Uterus (tissue), 4 donors: ENCODE measurements at places on chromosomes 2 and 18. TPM values are rescaled to one million over a fixed set of nuclear protein-coding genes. Genes with fewer than 3 reads are reported as not detected.

The COQ10B gene
- 34.1 TPM for total RNA-seq

The KCNIP3 gene
- total RNA-seq, result 1.5 TPM

The RGPD3 gene
- 1.5 TPM for total RNA-seq

The ARHGEF4 gene
- total RNA-seq, result 26.2 TPM

The FEV gene
- total RNA-seq, result not detected

The KIAA2012 gene
- 0.76 TPM for total RNA-seq

The SPC25 gene
- total RNA-seq, result 0.43 TPM

The GREB1L gene
- total RNA-seq, result 4.1 TPM

The ZNF892 gene
- 3.6 TPM for total RNA-seq

The RPL31 gene
- total RNA-seq, result 2,301 TPM

The RTN4 gene
- total RNA-seq, result 156 TPM

The STON1 gene
- 55.6 TPM for total RNA-seq

The PTPN18 gene
- 36.8 TPM for total RNA-seq

The RBM43 gene
- 13.0 TPM for total RNA-seq

DNA sequence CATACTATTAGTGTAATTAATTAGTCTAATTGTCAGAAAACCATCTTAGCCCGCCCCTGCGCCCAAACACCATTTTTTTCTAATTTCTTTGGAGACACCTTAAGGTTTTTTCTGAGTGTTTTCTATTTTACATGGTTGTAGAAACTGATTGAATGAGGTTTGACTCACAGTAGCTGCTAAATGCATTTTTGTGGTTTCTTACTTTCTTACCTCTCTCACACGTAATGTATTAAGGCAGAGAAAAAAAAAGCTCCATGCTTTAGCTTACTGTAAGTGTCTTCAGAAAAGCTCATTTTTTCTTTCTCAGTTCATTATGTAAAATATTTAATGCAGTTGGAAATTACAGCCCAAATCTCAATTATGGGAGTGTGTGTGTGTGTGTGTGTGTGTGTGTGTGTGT lies 548.5 kb upstream of the LRRTM4 start:
- DNase-seq, result no peak

DNA sequence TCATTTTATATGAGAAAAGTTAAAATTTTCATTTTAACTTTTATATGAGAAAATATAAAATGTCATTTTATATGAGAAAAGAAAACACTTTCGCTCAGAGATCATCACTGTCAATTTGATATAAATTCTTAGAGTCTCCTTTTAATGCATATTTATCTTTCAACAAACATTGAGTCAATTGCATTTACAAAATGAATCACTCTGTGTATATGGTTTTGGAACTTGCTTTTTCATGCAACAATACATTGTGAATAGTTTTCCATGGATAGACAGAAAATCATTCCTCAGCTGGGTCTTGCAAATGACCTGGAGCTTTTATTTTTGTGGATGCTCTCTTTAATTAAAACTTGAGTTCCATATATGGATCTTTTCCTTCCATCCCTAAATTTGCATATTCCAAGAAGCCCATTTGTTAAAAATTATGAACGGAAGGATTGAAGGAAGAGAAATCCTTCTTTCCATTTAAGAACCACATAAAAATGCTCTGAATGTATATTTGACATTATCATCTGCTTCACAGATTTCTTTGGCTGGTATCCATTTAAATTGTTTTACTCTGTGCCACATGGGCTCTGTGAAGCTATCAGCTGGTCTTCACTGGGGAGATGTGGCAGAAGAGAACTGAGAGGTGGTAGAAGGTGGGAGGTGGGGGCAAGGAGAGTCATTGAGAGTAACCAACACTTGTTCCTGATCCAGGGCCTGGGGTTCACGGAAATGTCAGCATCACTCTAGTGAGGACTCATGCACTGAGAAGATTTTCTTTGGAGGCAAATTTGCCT lies 104.1 kb downstream of the QPCT start:
- no peak for DNase-seq

DNA sequence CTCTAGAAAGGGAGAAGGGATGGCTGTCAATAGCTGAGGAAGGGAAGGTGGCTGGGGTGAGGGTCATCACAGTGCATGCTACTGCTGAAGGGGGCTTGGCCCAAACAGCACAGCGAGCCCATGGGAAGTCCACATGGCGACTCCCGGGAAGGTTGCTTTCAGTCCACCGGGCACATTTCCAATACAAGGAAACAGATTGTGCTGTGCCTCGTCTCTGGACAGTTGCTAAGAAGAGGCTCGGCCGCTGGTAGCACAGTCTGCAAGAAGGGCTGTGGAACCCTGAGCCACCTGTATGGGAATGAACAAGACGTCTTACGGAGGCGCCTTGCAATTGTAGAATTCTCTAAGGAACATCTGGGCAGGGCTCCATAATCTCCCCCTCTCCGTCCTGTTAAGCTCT lies 123.1 kb downstream of the CELF4 start:
- DNase-seq, result no peak

- DNase-seq, result no peak
Observed at GRCh38 chr2:23545396-23545795, 160.4 kb downstream of the KLHL29 start.

GRCh38 chr18:52510139-52510538 lies 170.1 kb downstream of the DCC start:
- DNase-seq, result no peak

GRCh38 chr18:57589161-57589560 lies 2.7 kb upstream of the FECH start:
- DNase-seq, result no peak

- no peak for DNase-seq
Observed at GRCh38 chr2:204665207-204665606, 119.9 kb downstream of the PARD3B start.

DNA sequence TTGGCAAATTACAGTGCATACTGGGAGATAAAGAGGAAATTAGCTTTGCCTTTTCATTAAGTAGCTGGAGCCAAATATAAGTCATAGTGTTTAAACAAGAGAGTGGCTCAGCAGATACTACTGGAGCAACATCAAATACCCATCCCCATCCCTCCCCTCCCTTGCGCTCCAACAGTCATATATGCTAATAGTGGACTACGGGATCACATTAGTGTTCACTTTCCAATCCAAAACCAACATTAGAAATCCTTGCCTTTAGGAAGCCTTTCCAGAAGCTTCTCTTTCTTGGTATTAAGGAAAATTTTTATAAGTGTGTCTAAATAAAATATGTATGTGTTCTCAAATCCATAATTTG lies 1669.3 kb downstream of the SUCLG1 start:
- no peak for DNase-seq

GRCh38 chr2:16050908-16051489 lies 110.6 kb downstream of the MYCN start:
- DNase-seq, result no peak

- no peak for DNase-seq
Observed at GRCh38 chr2:86000131-86000937, 105.4 kb downstream of the POLR1A start.

DNA sequence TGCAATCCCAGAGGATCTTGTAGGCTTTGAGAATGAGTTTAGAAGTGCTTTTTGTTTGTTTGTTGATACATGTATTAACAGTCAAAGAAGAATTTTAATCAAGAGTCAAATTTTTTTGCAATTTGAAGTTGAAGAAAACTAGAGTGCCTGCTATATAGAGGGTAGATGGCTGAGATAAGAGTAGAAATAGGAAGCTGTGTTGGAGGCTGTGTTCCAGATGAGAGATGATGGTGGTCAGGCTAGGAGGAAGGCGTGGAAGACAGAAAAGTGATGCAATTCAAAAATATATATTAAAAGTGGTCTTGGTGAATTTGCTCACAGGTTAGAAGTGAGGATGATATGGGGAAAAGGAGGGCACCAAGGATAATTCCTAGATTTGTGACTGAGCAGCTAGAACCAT lies 978.3 kb downstream of the BCL11A start:
- DNase-seq, result no peak

DNA sequence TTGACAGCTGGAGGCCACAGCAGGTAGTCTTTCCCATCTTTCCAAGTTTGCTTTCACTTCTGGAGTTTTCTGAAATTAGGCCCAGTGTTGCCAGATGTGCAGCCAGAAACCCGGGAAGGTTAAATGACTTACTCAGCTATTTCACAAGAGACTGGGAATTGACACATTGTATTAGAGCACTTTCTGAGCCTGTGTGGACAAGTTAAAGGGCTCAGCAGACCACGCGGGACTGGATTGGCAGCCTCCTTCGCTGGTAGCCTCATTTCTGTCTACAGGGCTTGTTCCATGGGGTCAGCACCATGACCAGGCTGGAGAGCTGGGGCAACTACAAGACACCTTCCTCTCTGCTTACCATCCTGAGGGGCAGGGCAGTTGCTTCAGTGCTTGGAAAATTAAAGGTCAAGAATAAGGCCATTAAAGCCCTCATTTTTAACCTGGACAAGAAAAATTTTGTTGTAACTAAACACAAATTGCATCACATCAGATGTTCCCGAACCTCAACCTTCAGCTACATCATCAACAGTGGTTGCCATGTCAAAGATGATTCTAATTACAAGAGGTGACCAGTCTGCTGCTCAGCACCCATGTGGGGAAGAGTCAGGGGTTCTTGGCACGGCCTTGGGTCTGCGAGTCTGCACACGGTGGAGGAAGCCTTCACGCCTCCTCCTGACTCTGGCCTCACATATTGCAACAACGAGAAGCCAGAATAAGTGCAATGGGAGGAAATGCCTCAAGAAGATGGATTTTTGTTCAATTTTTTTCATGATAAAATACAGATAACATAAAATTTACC lies 279.5 kb upstream of the RAB6C start:
- no peak for DNase-seq

GRCh38 chr2:25545899-25546298 lies 127.5 kb downstream of the DTNB start:
- DNase-seq, result no peak

- no peak for DNase-seq
Observed at GRCh38 chr2:191693778-191694177, 15.8 kb downstream of the NABP1 start.

DNA sequence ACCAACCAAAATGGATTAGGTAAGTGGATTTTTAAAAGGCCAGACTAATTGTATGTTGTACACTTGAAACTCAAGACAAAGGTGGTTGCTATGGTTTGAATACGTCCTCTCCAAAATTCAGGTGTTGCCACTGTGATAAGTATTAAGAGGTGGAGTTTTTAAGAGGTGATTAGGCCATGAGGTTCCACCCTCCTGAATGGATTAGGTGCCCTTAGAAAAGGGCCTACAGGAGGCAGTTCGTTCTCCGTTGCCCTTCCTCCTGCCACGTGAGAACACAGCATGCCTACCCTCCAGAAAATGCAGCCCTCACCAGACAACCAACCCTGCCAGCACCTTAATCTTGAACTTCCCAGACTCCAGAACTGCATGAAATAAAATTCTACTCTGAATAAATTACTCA lies 51.2 kb downstream of the CHMP3 start:
- DNase-seq, result no peak

GRCh38 chr2:29390136-29390535 lies 274.9 kb downstream of the CLIP4 start:
- DNase-seq, result no peak

DNA sequence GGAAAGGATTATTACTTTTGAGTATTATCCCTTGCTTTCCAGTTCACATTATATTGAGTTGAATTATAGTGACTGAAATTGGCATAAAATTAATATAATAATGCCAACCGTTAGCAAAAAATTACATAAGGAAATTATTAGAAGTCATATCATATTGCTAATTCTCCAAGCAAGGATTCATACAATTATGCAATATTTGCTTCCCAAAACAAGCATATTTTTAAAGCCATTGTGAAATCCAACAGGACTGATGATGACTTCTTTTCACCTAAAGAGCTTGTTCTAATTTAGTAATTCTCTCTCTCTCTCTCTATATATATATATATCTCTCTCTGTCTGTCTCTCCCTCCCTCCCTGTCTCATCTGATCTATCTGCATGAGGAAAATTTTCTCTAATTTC lies 283.5 kb downstream of the DSEL start:
- no peak for DNase-seq

- DNase-seq, result no peak
Observed at GRCh38 chr2:200787351-200788120, 24.2 kb upstream of the BZW1 start.

GRCh38 chr2:172081221-172082022 lies 3.9 kb upstream of the DLX1 start:
- no peak for DNase-seq

GRCh38 chr2:10584242-10584753 lies 105.5 kb downstream of the NOL10 start:
- no peak for DNase-seq

DNA sequence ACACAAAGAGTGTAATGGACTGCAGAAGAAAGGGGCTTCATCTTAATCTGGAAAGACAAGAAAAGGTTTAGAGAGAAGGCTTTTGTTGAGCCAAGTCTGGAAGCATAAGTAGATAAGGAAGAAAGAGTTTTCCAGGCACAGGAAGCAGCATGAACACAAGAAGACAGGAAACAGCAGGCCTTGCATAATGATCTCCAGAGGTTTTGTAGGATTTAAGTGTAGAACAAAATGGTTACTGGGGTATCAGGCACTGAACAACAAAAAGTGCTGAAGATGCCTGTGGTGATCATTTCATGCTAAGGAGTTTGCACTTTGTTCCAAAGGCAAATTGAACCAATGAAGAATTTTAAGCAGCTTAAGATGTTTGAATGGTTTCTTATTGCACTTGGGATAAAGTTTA lies 281.6 kb upstream of the TANK start:
- DNase-seq, result no peak

DNA sequence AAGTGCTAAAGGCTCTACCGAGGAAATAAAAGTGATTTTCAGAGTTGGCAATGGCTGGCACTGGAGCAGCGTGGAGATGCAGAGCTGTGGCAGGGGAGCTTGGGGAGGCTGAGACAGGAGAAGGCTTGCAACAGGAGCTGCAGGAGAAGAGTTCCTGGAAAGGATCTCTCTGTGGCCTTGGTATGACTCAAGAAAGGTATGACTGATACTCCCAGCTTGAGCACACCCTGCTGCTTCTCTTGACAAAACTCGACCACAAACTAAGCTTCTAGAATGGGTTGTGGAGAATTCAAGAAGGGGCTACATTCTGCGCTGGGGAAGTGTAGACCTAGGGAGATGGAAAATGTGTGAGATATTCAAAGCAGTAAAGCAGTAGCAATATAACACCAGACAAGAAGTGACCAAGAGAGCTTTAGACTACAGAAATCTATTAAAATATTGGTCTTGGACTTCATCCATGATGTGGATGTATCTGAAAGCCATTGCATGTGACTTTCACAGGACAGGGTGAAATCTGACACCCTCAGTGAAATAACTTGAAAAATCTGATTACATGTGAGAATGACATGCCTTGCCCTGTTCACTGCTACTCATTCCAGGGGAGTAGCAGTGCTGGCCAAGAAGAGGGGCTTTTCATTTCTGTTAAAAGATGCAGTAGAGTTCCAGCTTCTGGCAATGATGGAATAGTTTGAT lies 41.5 kb downstream of the SUCLG1 start:
- no peak for DNase-seq

DNA sequence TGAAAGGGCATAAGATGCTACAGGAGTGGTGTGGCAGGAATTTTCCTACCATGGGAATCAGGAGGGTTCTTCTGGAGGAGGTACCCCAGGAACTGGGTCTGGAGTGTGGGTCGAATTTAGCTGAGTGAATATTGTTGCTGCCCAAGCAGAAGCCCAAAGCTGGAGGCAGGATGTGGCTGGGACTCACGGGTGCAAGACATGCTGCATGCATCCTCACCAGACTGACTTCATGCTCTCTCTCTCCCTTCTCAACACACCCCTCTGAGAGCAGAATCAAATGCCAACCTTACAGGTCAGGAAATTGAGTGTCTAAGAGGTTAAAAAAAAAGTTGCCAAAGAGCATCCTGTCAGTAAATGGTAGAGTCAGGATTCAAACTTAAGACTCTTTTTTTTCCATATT lies 78.8 kb upstream of the TTC39C start:
- no peak for DNase-seq
